ENCODE measurements at places on chromosomes 12 and 14.

- peak; percentile 80 for DNase-seq
These were observed 1.0 kb upstream of the SAMD4A start for GRCh38 chr14:54565785-54566409.

- DNase-seq = no peak
These were observed 16.4 kb upstream of the CNIH1 start for GRCh38 chr14:54457609-54457996.

GRCh38 chr12:93785249-93786010, 108.3 kb downstream of the CRADD start:
- peak; percentile 31 for DNase-seq

GRCh38 chr12:108000111-108000510, 129.0 kb upstream of the WSCD2 start:
- DNase-seq = no peak

- no peak for DNase-seq
These were observed 149.0 kb downstream of the AKAP6 start for GRCh38 chr14:32478050-32478449.

- DNase-seq = peak; percentile 72
These were observed 51.1 kb downstream of the GAS2L3 start for GRCh38 chr12:100624571-100624970.

DNA sequence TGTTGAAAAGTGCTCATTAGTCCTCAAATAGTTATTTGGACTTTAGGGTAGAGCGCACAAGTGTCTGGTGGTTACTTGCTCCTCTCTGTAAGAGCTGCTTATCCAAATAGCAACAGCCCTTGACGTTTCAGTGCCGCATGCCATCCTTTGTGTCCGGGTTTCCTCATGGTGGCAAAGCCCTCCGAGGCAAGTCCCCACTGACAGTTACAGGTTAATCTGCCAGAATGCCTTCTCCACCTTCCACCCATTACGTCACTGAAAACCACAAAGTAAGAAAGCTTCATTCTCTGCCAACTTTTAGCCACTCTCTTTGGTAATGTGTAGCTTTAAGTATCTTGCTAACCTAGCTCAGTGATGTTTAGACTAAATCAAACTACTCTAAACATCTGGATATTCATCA, 78.6 kb downstream of the POLR3B start:
- DNase-seq = peak; percentile 4

- DNase-seq = no peak
These were observed 160.0 kb downstream of the TRHDE start for GRCh38 chr12:72432037-72432604.

DNA sequence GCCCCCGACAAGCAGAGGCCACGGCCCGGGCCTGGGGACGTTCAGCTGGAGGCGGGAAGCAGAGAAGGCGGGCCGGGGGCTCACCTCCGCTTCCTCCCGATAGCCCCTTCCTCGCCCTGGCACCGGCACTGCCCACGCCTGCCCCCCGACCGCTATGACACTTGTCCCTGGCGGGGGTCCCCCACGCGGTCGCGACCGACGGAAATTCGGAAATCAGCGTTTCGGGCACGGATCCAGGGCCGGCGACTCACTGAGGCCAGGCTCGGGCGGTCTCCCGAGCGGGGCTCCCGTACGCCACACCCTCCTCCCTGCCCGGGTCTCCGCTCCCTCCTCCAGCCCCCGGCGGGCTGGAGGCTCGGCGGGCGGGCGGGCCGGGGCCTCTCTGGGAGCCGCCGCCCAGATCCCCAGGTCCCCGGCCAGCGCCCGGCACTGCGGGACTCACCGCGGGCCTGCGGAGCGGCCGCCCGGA, 581 bp downstream of the PITPNM2 start:
- DNase-seq = peak; percentile 57

GRCh38 chr12:47097276-47097896, 17.6 kb upstream of the AMIGO2 start:
- DNase-seq = no peak

DNA sequence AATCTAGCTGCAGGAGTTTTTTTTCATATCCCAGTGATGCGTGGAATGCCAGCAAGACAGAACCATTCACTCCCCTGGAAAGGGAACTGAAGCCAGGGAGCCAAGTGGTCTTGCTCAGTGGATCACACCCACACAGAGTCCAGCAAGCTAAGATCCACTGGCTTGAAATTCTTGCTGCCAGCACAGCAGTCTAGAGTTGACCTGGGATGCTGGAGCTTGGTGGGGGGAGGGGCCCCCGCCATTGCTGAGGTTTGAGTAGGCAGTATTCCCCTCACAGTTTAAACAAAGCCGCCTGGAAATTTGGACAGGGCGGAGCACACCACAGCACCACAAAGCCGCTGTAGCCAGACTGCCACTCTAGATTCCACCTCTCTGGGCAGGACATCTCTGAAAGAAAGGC, 86.9 kb upstream of the STXBP6 start:
- DNase-seq = peak; percentile 20

- DNase-seq = no peak
These were observed 78.8 kb downstream of the ETV6 start for GRCh38 chr12:11728154-11728755.

GRCh38 chr14:105855246-105855892, 329.0 kb downstream of the TMEM121 start:
- no peak for DNase-seq

DNA sequence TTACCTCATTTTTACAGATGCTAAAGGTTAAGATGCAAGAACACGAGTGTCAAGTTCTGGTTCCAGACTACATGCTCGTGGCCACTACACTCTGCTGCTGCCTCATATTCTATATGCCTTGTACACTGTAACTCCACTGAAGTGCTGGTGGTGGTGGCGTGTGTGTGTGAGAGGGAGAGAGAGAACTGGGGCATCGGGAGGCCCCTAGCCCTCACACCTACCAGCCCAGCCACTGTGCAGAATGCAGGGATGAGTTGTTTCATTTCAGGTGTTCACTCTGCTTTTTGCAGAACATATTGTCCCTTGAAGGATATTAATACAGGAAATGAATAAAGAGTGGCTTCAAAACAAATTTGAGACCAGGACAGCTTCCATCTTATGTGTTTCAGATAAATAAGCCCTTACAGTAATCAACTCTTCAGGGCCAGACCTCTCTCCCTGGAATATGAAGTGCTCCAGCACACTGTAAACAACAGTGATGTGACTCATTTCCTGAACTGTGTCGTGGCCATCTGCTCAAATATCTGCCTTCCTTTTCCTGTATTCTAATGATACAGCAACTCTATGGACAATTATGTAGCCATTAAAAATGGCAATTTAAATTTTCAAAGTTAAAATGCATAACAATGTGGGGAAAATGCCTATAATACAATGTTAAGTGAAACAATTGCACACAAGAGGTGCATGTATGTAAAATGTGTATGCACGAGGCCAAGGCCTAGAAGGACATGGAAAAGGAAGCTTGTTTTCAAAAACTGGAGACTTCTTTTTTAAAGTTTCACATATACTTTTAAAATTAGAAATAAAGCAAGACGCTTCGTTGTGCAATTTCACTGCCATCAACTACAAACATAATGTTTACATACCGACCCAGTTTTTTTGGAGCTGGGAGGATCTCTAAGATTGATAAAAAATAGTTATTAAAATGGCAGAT, 215.4 kb downstream of the PELI2 start:
- peak; percentile 64 for DNase-seq

- DNase-seq = no peak
These were observed 705 bp upstream of the CHGA start for GRCh38 chr14:92922155-92922735.

DNA sequence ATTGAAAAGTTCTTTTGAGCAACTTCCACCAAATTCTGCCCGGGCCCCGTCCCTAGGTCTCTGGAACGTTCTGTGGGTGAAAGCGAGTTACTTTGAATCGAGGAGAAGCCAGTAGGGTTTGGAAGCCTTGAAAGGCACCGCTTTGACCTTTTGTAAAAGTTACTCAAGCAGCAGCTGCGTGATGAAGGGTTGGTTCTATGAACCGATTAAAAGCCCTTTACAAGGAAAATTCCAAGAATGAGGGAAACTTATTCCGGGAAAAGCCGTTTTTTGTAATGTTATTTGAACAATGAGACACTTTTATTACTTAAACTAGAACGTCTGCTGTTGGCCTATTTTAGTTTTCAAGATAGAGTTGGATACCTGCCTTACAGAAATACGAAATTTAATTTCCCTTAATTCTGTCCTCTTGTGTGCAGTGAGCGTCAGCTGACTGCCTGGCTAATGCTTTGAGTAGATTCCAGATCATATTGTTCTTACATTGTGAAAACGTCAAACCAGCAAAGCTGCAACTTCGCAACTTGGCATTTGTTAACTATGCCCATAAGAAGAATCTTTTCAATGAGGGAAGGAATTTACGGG, 906 bp downstream of the LARP4 start:
- peak; percentile 63 for DNase-seq

DNA sequence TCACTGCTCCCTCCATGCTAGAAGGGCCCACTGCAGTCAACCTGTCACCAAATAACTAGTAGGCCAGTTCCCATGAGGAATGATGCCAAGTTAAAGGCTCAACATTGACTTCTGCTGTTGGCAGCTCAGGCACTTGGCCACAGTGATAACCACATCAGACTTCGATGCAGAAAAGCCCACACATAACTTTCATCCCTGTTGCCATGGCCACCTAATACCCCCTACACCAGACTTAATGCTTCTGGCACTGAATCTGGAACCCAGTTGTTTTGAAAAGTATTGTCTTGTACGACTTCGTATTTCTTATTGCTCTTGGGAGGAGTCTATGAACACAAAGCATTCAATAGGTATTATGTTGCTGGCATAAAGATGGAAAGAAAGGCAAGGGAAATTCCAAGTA, 44.3 kb upstream of the HELB start:
- no peak for DNase-seq

GRCh38 chr12:7434670-7435069, 9.3 kb downstream of the CD163L1 start:
- no peak for DNase-seq

GRCh38 chr14:55265197-55265596, 6.0 kb upstream of the FBXO34 start:
- DNase-seq = peak; percentile 74

DNA sequence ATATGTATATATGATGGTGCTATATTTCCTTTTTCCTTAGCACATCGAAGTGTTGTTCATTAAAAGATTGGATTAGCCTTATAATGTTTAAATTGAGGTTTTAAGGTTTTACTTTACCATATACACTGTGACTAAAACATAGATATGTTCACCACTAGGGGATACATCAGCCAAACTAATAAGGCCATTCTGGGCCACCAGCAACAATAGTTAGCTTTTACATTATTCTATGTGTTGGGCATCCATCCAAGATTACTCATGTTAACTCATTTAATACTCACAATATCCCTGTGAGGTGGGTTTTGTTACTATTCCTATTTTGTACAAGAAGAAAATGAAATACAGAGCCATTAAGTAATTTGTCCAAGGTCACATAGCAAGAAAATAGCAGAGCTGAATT, 202.6 kb upstream of the AVPR1A start:
- peak; percentile 25 for DNase-seq

DNA sequence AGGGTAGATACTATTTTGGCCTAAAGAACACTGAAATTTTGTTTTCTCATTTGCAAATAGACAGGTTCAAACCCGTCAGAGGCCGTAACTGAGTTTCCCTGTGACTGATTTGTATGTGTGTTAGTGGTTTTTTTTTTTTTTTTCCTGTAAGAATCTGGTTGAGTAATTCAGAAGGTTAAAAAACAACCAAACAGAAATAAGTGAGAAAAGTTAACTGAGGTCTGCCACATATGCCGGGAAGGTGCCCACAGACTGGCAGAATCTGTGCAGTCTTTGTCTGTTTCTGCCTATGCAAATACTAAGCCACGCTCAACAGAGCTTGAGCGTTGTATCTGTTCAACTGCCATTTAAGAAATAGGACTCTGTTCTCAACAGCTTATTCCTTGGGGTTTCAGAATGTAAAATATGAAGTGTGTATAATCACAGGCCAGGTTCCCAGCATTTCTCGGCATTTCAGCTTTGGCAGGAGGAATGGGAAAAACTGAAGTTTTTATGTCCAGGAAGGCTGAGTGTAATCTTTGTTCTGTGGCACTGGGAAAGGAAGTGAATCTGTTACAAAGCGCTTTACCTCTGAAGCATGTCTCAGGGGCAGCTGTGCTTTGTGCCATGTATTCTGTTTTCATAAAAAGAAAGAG, 181.9 kb downstream of the PRKCH start:
- DNase-seq = no peak

- DNase-seq = no peak
These were observed at the start of gene EXOC3L4 for GRCh38 chr14:103094406-103095209. Gene EXOC3L4, plus strand, starts transcription at chr14:103094725. Its CDS starts 5,495 bp downstream, at chr14:103100220.

DNA sequence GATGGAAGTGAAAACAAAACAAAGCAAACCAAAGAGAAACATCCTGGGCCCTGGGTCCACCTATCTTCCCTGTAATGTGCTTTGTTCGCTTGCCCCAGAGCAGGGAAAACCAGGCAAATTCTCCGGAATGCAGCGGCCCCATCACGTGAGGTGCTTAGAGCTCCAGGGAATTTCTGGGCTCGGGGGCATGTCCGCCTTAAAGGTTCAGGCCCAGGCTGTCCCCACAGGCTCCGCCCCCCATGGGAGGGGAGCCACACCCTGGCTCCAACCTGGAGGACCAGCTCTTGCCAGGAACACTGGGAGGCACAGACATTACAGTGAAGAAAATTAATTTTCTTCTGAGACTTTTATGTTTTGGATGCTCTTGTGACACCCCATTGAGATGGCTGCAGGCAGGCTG, 69.9 kb downstream of the RBM19 start:
- DNase-seq = no peak

DNA sequence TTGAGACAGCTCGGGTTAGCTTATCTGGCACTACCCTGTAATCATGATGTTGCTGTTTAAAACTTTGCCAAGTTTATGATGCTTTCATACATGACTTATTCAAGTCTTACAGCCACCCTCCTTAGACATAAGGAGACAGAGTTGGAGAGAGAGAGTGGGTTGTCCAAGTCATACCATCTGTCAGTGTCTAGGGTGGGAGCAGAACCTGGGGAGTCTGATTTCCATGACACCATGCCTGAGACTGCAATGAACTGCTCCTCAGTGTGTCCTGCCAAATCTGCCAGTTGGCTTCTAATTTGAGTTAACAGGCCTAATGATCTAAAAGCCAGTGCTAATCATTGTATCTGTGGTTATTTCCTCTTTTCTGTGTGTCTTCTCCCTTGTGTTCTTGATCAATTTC, 43.7 kb upstream of the PHC1 start:
- DNase-seq = no peak

- DNase-seq = no peak
These were observed 40.8 kb downstream of the TGFB3 start for GRCh38 chr14:75941030-75941429.

- no peak for DNase-seq
These were observed 166.0 kb downstream of the FSCB start for GRCh38 chr14:44341116-44341515.

- DNase-seq = peak; percentile 22
These were observed 180.2 kb downstream of the FOXN3 start for GRCh38 chr14:89236851-89237250.

DNA sequence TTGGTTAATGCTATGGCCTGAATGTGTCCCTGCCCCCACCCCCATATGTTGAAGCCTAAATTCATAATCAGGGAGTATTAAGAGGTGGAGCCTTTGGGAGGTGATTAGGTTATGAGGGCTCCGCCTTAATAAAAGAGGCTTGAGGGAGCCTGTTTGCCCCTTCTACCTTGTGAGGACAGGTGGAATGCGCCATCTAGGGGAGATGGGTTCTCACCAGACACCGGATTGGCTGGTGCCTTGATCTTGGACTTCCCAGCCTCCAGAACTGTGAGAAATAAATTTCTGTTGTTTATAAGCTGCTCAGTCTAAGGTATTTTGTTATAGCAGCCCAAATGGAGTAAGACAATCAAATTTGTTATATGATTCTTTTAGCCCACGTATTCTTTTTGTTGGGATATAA, 148.3 kb downstream of the PTCSC3 start:
- DNase-seq = peak; percentile 2
